ENCODE measurements at places on chromosomes 13 and 19.

- DNase-seq: no peak
Measured at GRCh38 chr13:40666933-40667621, 636 bp upstream of the FOXO1 start.

DNA sequence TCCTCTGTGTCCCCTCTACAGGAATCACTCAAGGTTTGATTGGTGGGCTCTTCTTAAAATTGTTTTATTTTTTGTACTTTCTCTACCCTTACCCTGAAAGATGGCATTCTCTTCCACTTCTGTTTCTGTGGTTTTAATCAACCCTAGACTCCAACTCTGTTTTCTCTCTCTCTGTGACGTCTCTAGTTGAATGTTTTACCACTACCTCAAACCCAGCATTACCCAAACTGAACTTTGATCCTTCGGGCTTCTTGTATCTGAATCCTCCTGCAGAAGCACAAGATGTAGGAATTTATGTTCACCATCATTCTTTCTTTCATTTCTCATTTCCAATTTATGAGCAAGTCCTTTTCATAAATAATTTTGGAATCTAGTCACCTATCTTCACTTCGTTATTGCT lies 39.9 kb downstream of the PCCA start:
- DNase-seq: no peak

DNA sequence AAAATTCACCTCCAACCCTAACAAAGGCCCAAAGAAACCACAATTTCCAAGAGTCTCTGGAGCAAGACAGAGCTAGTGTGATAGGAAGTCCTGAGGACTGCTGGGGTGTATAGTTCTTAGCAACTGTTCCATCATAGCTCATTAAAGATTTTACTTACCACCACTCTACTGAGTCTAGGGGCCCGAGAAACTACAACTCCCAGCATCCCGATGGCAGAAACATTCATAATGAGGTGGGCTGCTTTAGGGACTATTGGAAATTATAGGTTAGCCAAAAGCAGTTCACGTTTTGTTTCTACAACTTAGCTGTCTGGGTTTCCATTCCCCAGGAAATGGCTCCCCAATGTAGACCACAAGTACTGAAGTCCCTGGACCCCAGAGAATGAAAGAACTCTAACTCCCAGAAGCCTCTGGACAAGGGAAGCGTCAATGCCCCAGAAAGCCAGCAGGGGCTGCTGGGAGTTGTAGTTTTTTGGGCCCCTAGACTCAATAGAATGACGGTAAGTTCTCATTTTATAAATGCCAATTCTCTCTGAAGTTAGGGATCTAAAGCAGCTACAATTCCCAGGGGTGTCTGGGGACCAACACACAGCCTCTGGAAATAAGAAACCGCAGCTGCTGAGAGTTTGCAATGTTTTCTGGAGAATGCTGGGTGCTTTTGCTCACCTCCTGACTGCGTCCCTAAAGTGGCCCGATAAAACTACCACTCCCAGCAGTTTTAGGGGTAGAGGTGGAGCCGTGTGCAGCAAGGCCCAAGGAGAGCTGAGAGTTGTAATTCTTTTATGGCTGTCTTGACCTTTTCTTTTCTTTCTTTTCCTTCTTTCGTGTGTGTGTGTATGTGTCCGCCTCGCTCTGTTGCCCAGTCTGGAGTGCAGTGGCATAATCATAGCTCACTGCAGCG lies 11.1 kb downstream of the FTL start:
- peak; percentile 77 for DNase-seq

DNA sequence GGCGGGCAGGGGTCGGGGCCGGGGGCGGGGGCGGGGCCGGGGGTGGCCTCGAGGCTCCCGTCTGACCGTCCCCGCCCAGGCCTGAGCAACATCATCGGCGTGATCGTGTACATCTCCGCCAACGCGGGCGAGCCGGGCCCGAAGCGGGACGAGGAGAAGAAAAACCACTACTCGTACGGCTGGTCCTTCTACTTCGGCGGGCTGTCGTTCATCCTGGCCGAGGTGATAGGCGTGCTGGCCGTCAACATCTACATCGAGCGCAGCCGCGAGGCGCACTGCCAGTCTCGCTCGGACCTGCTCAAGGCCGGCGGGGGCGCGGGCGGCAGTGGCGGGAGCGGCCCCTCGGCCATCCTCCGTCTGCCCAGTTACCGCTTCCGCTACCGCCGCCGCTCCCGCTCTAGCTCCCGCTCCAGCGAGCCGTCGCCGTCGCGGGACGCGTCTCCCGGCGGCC lies 9.4 kb upstream of the CACNG6 start:
- DNase-seq: peak; percentile 52

- DNase-seq: no peak
Measured at GRCh38 chr13:79869326-79869725, 388.4 kb downstream of the NDFIP2 start.

GRCh38 chr13:106987427-106987785 lies 419.5 kb upstream of the ARGLU1 start:
- no peak for DNase-seq

DNA sequence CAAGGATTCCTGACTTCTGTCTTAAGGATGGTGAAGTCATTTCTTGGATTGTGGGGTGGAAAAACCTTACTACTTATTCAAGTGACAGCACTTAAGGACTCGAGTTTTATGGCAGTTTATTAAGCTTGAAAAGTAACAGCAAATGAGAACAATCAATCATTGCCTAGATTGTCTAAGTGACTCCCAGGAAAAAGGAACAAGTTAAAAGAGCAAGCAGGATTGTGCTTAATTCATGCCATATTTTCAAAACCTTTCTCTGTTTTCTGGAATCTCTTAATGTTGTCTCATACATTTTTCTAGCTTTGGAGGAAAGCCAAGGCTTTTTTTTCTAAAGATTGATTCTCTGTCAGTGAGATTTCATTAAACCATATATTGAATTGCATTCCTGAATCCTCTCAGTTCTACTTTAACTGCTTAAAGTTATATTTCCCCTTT lies 236.2 kb upstream of the HTR2A start:
- no peak for DNase-seq

GRCh38 chr13:62278271-62278670 lies 862.6 kb upstream of the PCDH20 start:
- DNase-seq: no peak

GRCh38 chr19:54420383-54421168 lies 5.3 kb downstream of the TTYH1 start:
- DNase-seq: peak; percentile 92

GRCh38 chr19:2288338-2288817 lies 6.4 kb upstream of the PEAK3 start:
- no peak for DNase-seq

- peak; percentile 9 for DNase-seq
Measured at GRCh38 chr19:17352608-17353280, 15.4 kb downstream of the GTPBP3 start.
